ENCODE measurements at places on chromosomes 4 and X. TPM values are rescaled to one million over a fixed set of nuclear protein-coding genes. Genes with fewer than 3 reads are reported as not detected.

DNA sequence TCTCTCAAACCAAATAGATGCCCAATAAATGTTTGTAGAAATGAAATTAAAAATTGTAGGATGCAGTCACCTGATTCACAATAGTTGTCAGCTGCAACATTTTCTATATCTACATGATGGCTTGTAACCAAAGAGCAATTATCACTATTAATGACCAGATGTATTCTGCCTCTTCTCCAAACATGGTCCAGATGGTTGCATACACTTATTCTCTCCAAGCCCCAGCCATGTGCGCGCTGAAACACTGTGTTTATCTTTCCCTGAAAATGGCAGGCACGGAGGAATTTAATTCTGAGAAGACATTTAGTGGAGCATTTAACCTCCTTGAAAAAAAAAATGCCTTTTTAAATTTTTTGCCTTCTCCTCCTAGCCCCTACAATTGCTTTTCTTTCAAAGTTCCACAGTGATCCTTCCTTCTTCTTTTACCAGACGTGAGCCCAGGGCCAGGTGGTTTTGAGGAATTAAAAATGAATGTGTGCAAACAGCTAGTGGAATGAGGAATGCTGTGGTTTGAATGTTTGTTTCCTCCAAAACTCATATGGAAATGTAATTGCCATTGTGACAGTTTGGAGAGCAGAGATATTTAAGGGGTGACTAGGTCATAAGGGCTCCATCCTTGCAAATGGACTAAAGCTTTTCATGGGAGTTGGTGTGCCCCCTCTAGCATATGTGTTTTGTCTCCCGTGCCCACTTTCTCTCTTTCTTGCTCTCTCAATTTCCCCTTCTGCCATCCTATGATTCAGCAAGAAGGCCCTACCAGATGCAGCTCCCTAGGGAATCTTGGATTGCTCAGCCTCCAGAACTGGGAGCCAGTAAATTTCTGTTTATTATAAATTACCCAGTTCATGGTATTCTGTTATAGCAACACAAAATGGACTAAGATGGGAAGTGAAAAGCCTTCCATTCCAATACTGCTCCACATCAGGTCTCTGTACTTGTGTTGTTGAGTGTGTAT lies 136.0 kb downstream of the GABRB1 start:
- DNase-seq, result no peak

- DNase-seq, result peak; percentile 39
Measured at GRCh38 chr4:150816491-150816890, 198.6 kb downstream of the LRBA start.

GRCh38 chr4:152806501-152807125 lies 26.9 kb downstream of the ARFIP1 start:
- DNase-seq, result no peak

Gene TLR10
- total RNA-seq, result not detected

Gene REPS2
- 0.18 TPM for total RNA-seq

GRCh38 chr4:149056615-149057014 lies 614.4 kb upstream of the NR3C2 start:
- DNase-seq, result no peak

DNA sequence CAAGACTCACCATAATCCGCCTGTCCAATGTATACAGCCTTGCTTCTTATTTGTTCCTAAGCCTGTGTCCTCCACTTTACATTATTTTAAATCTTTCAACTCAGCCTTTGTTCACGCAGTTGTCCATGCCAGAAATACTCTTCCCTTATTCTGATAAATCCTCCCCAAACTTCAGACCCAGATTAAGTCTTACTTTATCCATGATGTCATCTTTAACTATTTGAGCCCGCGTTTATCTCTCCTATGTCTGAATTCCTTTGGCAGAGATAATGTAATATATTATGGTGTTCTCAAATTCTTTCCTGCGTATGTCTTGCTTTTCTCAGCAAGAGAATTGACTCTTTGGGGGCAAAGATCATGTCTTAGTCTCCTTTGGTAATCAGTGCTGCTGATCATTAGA lies 129.6 kb downstream of the LUZP4 start:
- DNase-seq, result peak; percentile 13

- DNase-seq, result peak; percentile 68
Measured at GRCh38 chr4:56908206-56909085, 746 bp downstream of the REST start.

- no peak for DNase-seq
Measured at GRCh38 chrX:124300405-124300804, 32.1 kb upstream of the TEX13D start.

Gene HELQ
- 9.1 TPM for total RNA-seq

DNA sequence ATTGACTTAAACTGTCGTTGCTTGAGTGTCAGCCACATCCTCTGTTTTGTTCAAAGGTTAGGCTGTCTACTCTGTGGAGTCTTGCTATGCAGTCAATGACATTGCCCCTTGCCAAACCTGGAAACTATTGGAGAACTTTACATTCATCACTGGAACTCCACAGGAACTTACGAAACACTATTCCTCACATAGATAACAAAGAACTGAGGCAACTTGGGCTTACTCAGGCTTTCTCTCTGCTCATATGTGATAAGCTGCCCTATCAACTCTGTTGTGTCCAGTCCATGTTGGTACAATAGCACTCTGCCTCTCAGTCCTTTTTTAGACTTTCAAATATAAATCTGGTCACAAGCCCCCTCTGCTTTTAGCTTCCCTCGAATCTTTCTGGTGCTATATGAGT lies 9.4 kb downstream of the NPY5R start:
- DNase-seq, result no peak

- peak; percentile 32 for DNase-seq
Measured at GRCh38 chr4:54882616-54883015, 224.9 kb downstream of the KIT start.

GRCh38 chrX:86604607-86605006 lies 456.4 kb downstream of the DACH2 start:
- DNase-seq, result peak; percentile 6
